ENCODE measurements at places on chromosomes 7 and 10. TPM values are rescaled to one million over a fixed set of nuclear protein-coding genes. Genes with fewer than 3 reads are reported as not detected.

The IGF2BP3 gene
- polyA plus RNA-seq: 12.4 TPM

DNA sequence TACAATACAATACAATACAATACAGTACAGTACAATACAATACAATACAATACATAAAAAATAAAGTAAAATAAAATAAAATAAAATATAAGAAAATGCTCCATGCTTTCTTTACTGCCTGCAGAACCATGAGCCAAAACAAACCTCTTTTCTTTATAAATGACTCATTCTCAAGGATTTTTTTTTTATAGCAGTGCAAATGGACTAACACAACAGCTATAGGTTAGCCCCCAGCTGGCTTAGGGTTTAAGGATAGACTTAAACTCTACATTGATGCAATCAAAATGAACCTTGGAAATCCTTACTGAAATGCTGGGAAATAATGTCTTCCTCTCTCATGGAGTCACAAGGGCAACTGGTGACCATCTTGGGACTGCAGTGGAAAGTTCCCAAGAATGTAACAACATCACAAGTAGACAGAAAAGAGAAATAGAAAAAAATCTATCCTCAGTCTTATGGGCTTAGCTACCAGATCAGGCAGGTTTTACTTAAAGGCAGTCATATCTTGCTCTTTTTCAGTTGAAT lies 348.9 kb downstream of the ARL4A start:
- DNase-seq: no peak

GRCh38 chr10:102916173-102916572 lies 1.9 kb upstream of the CNNM2 start:
- DNase-seq: no peak

DNA sequence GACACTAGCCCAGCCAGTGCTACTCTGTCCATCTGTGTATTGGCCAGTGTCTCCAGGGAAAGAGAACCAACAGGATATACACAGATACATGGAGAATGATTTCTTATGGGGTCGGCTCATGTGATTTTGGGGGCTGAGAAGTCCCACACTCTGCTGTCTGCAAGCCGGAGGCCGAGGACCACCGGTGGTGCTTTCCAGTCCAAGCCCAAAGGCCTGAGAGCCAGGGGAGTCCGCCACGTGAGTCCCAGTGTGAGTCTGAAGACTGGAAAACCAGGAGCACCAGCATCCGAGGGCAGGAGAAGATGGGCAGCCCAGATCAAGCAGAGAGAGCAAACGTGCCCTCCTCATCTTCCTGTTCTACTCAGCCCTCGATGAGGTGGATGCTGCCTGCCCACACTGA lies 71.5 kb downstream of the C10orf143 start:
- no peak for DNase-seq

The CTAGE4 gene
- 1.5 TPM for polyA plus RNA-seq

DNA sequence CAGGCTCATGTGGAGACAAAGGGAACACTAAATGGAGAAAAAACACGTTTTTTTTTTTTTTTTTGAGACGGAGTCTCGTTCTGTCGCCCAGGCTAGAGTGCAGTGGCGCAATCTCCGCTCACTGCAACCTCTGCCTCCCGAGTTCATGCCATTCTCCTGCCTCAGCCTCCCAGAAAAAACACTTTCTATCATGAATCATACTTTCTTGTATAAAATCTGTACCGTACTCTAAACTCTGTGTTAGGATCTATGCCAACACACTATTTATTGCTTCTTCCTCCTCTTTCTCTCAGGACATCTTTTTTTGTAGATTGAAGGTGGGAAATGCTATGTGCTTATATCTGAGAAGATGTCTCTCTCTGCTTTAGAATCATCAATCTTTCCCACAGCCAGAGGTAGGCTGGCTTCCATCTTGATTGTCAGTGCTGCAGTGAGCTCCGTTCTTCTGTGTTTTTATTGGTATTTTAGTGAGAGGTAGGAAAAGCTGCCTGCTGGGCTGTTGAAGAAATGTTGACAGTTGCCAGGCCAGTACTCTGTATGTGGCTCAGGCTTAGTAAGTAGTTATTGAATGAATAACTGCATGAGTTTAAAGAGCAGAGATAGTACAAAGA lies 101.1 kb downstream of the GPR85 start:
- peak; percentile 60 for DNase-seq

DNA sequence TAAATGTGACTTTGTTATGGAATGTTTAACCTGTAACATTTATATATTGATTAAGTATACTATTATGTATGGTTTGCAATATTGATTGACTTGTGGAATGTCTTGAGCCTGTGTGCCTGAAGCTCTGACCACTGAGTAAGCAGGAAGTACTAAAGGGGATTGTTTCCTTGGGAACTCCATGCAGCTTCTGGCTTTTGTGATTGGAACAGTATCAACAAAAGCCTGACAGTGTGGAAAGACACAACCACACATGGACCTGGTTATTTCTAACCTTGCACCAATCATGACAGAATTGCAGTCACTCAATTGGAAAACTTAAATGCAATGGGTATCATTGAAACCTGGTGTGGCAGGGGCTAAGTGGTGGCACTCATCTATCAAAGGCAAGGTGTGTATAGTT lies 45.5 kb upstream of the PIK3CG start:
- no peak for DNase-seq

DNA sequence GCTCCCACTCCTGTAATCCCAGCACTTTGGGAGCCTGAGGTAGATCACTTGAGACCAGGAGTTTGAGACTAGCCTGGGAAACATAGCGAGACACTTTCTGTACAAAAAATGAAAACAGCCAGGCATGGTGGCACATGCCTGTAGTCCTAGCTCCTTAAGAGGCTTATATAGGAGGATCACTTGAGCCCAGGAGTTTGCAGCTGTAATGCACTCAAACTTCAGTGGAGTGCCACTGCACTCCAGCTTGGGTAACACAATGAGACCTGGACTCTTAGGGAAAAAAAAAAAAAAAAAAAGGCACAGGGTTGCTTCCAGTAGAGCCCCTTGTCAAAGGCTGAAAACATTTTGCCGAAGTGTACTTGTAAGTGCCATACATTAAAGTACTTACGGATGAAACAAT lies 195.3 kb downstream of the PHTF2 start:
- no peak for DNase-seq

DNA sequence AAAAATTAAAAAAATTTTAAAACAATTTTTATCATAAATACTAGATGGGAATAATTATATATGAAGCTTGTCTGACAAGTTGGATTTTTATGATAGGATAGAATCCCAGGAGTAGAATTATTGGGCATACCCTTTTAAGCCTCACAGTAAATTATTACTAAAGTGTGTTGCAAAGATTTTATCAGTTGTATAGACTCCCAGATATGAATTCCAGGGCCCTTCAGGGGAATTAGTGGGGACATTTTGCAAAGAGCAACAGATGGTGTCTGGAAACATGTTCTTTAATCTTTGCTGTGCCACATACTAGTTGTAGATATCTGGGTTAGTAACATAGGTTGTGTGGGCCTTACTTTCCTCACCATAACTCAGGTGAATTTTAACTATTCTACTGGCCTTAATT lies 28.7 kb downstream of the ZEB1 start:
- no peak for DNase-seq

GRCh38 chr7:127375631-127376030 lies 16.9 kb downstream of the ZNF800 start:
- DNase-seq: peak; percentile 11

DNA sequence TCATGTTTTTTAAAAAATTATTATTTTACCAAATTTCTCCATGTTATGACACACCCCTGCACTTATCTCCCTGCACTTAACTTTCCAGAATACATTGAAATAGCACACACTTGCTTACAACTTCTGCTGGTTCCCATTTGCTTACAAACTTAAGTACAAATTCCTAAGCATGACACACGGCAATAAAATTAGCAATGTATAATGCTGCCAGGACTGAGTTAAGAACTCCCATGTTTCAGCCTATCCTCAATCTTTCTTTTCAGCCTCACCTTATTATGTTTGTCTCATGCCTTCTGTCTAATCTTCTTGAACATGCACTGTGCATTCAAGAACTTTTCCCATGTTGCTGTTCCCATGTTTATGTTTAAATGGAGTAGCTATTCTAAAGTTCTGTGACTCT lies 40.8 kb downstream of the PRPS1L1 start:
- DNase-seq: no peak

The WDFY4 gene
- polyA plus RNA-seq: 0.03 TPM

- no peak for DNase-seq
These were observed 48.6 kb downstream of the FBXW4 start for GRCh38 chr10:101646364-101646763.

DNA sequence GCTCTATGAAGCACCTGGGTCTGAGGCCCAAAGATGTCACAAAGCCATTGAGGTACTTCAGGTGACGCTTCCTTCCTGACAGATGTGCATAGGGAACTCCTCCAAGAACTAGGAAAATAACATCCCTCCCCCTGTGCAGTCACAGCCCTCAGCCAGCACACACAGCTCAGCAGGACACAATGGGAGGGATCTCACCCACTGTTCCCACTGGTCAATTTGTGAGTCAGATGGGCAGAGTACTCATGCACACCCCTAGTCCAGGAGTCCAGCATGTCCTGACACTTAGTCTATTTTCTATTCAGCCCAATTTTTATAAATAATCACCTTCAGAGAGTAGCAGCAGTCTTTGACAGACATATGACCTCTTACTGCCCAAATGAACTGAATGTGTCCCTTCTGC lies 60.7 kb upstream of the PFKP start:
- DNase-seq: no peak
